ENCODE measurements at places on chromosomes 4 and X. TPM values are rescaled to one million over a fixed set of nuclear protein-coding genes. Genes with fewer than 3 reads are reported as not detected.

ERAS gene
- total RNA-seq: not detected

TRIM75 gene
- total RNA-seq: not detected

ADGRL3 gene
- total RNA-seq: 22.2 TPM

DNA sequence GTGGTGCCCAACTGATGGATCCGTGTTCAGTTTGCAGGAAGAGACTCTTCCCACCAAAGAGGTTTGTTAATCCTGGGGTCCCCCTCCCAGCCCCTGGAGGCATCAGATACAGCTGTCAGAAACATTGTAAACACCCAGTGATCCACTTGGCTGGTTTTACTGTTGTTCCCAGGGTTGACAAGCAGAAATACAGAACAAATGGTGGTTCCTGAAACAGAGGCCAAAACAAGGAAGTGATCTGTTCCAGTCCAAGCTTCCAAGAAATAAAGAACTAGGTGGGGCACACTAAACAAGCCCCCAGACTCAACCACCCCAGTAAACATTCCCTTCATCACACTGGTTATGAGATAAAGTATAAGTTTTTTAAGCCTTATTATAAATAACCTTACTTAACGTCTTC, 1.4 kb downstream of the TMLHE start:
- H3K4me3 ChIP-seq: peak overlapping the region; percentile 75
- no peak for DNase-seq
- no peaks in the 10 kb centered on the region for H3K4me1 ChIP-seq
- H3K27me3 ChIP-seq: no peaks in the 10 kb centered on the region
- H3K27ac ChIP-seq: peak overlapping the region; percentile 86

GRCh38 chr4:75142382-75142781, 209.5 kb downstream of the PARM1 start:
- no peaks in the 10 kb centered on the region for H3K27me3 ChIP-seq
- H3K4me3 ChIP-seq: no peak overlapping the region
- no peaks in the 10 kb centered on the region for H3K36me3 ChIP-seq
- no peaks in the 10 kb centered on the region for H3K4me1 ChIP-seq

DNA sequence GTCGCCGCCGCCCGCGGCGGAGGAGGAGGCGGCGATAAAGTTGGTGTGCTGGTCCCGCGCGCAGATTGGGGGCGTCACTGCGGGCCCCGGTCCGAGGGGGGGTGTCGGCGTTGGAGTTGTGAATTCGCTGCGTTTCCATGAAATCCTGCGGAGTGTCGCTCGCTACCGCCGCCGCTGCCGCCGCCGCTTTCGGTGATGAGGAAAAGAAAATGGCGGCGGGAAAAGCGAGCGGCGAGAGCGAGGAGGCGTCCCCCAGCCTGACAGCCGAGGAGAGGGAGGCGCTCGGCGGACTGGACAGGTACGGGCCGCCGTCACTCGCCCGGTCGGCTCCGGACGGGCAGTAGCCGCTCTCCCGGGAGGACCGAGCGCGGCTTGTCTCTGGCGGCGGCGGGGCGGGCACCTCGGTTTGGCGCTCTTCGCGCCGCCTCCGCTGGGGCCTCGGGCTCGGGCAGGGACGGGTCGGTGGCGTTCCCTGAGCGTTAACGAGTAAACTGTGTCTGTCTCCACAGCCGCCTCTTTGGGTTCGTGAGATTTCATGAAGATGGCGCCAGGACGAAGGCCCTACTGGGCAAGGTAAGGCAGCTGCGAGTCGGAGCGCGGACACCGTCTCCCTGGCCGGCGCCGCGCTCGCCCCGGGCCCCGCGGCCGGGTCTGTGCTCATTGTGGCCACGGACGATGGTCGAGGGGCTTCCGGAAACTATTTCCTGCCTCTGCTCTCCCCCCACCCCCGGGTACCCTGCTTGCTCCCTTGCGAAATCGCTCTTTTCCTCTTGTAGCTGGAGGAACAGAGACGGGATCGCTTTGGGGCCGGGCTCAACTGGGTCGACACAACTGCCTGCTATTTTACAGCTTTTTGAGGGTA, 658 bp downstream of the KDM6A start:
- H3K4me1 ChIP-seq: peaks cover 2% of the 10 kb centered on the region
- no peaks in the 10 kb centered on the region for H3K27me3 ChIP-seq
- peak; percentile 78 for DNase-seq
- peak overlapping the region; percentile 100 for H3K4me3 ChIP-seq
